ENCODE measurements at places on chromosomes 11 and 22. TPM values are rescaled to one million over a fixed set of nuclear protein-coding genes. Genes with fewer than 3 reads are reported as not detected.

- no peak for DNase-seq
Measured at GRCh38 chr11:57444362-57445121, 15.8 kb upstream of the RTN4RL2 start.

GRCh38 chr11:62439785-62440602 lies 21.2 kb downstream of the SCGB1A1 start:
- peak; percentile 75 for DNase-seq

DNA sequence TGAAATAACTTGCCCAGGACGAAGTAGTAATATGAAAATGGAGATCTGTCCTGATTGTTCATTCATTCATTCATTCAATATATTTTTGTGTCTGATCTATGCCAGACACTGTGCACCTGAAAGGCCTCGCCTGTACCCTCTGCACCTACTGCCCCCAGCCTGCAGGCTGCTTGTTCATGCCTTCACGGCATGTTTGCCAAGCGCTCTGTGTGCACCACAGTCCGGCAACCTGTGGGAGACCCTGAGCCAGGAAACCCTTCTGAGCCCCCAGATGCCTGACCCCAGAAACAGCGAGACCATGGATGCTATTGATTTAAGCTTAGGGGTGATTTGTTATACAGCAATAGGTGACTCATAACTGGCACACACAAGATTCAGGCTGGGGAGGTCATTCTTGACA lies 47.0 kb downstream of the RTL6 start:
- peak; percentile 32 for DNase-seq

- DNase-seq, result no peak
Measured at GRCh38 chr11:30282289-30282631, 40.6 kb upstream of the ARL14EP start.

DNA sequence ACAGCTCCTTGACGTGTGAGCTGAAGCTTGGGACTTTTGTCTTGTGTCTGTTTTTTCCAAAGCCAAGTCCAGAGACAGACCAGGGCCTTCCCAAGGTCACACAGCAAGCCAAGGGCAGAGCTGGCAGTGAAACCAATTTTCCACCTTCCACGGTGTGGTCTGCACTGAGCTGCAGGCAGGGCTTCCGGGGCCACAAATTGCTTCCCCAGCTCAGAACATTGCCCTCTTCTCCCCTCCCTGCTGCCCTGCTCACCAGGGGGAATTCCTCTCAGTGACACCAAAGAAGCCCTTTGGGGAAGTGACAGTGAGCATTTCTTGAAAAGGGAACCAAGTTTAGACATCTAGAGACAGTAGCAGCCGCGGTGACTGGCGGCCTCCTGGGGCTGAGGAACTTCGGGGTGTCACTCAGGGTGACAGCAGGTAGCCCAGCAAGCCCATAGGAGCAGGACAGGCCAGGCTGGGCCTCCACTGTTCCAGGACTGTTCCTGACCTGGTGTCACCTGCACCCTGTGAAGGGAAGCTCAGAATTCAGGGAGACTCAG lies 9.2 kb downstream of the FXYD2 start:
- DNase-seq, result no peak

DNA sequence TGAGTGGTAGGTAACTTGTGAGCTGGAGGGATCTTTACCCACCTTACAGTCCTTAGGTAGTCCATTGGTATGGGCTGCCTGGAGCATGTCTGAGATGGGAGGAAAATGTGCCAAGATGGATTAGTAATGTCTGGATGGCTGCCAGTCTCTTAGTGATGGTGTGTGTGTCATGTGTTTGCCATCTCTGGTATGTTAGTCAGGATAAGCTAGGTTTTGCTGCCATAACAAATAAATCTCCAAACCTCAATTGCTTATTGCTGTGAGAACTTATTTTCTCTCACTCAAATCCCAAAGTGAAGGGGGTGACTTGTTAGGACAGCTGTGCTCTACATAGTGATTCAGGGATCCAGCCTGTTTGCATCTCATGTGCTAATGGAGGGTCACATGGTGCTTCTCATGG lies 40.9 kb upstream of the MYEOV start:
- DNase-seq, result no peak

GRCh38 chr22:23080613-23081290 lies 10.4 kb downstream of the GNAZ start:
- DNase-seq, result no peak

- no peak for DNase-seq
Measured at GRCh38 chr11:13972944-13973343, 10.4 kb downstream of the SPON1 start.

DNA sequence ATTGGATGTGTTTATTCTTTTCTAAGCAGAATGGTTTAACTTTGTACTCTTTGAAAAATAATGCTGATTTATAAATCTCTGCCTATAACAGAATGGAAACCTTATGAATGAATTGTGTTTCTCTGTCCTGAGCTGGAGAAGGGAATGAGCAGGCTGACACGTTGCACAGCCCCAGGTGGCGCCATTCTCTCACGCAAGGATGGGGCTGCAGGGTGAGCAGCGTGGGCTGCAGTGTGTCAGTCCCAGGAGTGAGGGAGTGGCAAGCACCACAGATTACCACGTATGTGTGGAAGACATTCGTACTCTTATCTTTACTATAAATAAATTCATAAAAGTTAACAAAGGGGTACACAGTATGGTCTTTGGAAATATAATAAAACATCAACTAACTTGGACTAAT lies 33.4 kb downstream of the FDX1 start:
- peak; percentile 75 for DNase-seq

DNA sequence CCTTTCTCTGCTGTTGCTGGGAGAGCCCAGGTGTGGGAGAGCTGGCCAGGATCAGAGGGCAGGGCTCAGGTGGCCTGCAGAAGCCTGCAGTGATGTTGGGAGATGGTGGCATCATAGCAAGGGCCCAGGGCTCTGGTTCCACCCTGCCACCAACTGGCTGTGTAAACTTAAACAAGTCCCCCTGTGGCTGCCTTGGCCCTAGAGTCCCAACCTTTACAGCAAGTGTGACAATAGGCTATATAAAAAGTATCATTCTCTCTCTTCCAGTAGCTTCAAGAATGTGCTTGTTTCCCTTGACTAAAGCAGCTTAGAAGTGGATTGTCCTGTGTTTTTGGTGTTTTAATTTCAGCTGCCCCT lies 201.8 kb upstream of the E2F8 start:
- DNase-seq, result no peak

GRCh38 chr11:64208086-64208795 lies 1.7 kb downstream of the FERMT3 start:
- DNase-seq, result no peak

DNA sequence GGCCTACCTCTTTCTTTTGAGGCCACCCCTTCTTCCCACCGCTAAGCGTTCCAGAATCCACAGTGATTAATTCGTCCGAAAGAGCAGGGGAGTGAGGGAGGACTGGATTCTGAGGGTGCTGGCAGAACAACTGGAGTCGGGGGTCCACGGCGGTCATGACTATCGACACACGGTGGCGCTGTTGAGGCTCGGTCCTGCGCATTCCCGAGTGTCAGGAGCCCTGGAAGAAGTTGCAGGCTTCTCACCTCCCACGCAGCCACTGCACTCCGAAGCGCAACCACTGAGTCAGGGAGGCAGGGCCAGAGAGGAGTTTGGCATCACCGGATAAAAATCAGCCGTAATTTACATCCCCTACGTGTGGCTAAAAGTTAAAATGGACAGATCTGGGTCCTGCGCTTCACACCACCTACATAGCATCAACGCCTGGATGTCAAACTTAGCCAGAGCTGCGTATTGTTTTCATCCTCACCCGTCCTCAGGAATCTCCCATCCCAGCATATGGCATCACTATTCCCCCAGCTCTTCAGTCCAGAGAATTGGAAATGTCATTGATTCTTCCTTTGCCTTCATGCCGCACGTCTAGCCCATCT lies 10.7 kb upstream of the CTSF start:
- peak; percentile 90 for DNase-seq

DNA sequence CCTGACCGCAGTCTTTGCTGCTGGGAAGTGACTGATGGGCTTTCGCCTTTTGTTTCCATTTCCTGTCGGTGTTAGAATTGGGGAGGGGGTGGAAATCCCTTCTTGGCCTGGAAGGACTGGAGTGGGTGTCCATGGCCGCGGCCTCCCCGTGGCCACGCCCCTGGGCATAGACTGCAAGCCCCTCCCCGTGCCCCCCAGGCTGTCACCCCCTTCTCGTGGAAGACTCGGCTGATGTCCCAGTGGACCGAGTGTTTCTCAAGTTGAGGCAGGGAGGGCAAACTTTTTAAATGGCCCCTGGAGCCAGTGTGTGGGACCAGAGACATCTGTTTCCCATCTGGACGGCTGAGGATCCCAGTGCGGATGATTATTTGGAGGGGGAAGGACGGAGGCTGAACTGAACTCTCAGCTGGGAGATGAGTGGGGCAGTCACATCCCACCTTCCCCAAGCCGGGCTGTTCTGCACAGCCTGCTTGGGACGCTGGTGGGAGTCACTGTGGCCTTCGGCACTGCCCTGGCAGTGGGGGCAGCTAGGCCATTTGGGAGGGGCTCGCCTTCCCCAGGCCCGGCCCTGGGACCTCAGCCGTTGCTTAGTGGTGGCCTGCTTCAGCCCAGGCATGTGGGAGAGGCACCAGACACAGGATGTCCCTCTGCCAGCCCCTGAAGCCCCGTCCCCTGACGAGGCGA lies 1.6 kb downstream of the CD81 start:
- peak; percentile 79 for DNase-seq

DNA sequence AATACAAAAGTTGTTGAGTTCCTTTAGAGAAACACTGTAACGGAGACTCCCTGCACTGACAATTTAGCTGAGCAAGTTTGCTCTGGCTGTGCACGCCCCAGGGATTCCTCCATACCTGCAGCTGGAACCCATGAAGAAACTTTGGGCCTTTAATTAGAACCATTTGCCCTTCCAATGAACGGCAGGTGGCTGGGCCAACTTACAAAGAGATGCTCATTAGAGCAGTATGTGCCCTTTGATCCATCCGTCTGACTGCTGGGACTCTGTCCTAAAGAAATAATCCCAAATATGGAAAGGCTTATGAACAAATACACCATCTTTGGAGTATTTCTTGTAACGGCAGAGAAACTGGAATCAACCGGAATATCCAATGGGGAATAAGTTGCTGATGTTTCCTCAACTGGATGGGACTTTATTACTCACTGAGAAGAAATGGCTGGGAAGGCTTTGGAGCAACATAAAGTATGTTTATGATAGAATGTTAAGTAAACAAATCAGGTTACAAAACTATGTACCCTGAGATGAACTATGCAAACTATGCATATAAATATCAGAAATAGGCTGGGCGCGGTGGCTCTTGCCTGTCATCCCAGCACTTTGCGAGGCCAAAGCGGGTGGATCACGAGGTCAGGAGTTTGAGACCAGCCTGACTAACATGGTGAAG lies 24.4 kb upstream of the FBLN1 start:
- DNase-seq, result peak; percentile 78

GRCh38 chr11:12137938-12138731 lies 27.7 kb downstream of the MICAL2 start:
- DNase-seq, result no peak

GRCh38 chr11:115848080-115848479 lies 343.9 kb upstream of the CADM1 start:
- DNase-seq, result no peak

DNA sequence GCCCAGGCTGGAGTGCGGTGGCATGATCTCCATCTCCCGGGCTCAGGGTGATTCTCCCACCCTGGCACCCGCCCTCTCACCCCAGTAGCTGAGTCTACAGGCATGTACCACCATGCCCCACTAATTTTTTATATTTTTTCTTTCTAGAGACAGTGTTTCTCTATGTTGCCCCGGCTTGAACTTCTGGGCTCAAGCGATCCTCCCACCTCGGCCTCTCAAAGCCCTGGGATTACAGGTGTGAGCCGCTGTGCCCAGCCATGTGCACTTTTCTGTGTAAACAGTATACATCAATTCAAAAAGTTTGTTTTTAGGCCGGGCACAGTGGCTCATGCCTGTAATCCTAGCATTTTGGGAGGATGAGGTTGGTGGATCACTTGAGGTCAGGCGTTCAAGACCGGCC lies 14.7 kb downstream of the GRIK4 start:
- DNase-seq, result no peak

- no peak for DNase-seq
Measured at GRCh38 chr11:61486011-61486620, 22.4 kb upstream of the LRRC10B start.

- DNase-seq, result no peak
Measured at GRCh38 chr11:35953081-35953760, 9.4 kb downstream of the LDLRAD3 start.

Gene TNNT3
- total RNA-seq, result 35.6 TPM

Gene MYOD1
- total RNA-seq, result not detected

Gene TMEM132A
- 34.2 TPM for total RNA-seq

Gene TTLL8
- not detected for total RNA-seq

Gene PNPLA2
- total RNA-seq, result 174 TPM

Gene GPR83
- total RNA-seq, result 0.62 TPM

Gene FUT4
- total RNA-seq, result 7.2 TPM

Gene PNPLA3
- 7.8 TPM for total RNA-seq

Gene PTPRCAP
- 4.2 TPM for total RNA-seq

Gene DCDC1
- total RNA-seq, result 1.2 TPM

Gene APOBEC3G
- 8.9 TPM for total RNA-seq

Data from sciatic nerve (tissue), 2 donors.